ENCODE measurements at places on chromosomes 4 and X. TPM values are rescaled to one million over a fixed set of nuclear protein-coding genes. Genes with fewer than 3 reads are reported as not detected.

- DNase-seq: no peak
Observed at GRCh38 chr4:158346576-158346975, 136.3 kb downstream of the TMEM144 start.

Gene LAS1L
- 70.7 TPM for total RNA-seq

- DNase-seq: no peak
Observed at GRCh38 chrX:46710927-46711623, 47.8 kb downstream of the SLC9A7 start.

DNA sequence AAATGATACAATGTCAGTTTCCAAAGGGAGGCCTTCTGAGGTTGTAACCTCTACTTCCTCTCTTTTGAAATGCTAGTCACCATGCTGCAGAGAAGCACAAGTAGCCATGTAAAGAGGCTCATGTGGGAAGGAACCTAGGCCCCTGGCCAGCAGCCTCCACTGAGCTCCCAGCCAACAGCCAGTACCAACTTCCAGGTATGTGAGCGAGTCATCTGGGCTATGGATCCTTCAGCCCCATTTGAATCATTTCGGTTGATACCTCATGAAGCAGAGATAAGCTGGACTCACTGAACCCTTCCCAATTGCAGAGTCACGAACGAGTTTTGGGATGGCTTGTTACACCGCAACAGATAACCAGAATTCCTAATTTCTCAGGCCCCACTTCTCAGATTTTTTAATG is 187.0 kb upstream of the LDB2 start:
- no peak for DNase-seq

Gene HTRA3
- not detected for total RNA-seq

DNA sequence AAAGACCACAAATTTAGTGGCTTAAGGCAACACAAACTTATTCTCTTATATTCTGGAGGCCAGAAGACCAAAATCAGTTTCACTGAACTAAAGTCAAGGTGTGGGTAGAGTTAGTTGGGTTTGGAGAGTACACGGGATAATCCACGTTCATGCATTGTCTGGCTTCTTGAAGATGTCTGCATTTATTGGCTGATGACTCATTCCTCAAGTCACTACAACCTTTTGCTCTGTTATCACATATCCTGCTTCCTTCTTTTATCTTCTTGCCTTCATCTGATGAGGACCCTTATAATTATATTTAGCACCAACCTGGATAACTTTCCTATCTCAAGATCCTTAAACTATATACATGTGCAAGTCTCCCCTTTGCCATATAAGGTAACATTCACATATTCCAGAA is 590.0 kb downstream of the FSTL5 start:
- DNase-seq: no peak

GRCh38 chr4:60805500-60806313 is 394.4 kb upstream of the ADGRL3 start:
- DNase-seq: no peak

Gene HSPA4L
- total RNA-seq: 0.50 TPM

DNA sequence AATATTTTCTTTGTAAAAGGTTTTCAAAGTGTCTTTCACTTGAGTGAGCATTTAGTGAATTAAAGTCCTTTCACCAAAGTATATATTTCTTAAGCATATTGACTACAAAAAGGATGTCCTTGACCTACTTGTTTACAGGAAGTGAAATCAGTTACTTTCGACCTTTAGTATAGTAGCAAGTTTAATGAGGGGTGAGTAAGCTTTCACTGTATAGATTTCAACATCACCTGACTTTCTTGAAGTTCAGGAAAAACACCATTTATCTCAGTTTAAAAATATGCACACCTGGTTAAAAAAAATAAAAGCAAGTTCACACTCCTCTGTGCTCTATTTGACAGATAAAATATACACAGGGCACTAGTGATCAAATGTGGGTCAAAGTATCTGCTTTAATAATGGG is 88.1 kb downstream of the CCSER1 start:
- no peak for DNase-seq

Gene HTATSF1
- total RNA-seq: 45.2 TPM

Gene BEND4
- 3.2 TPM for total RNA-seq

Gene TFE3
- 32.4 TPM for total RNA-seq

GRCh38 chr4:158850800-158851644 is 82.2 kb downstream of the FNIP2 start:
- no peak for DNase-seq

DNA sequence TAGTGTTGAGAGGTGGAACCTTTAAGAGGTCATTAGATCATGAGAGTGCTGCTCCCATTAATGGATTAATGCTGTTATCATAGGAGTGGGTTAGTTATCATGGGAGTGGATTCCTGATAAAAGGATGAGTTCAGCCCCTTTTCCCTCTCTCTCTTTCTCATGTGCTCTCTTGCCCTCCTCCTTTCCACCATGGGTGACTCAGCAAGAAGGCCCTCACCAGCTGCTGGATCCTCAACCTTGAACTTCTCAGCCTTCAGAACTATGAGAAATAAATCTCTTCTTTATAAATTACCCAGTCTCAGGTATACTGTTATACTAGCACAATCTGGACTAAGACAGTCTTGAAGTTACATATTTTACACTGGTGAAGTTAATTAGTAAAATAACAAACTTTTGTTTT is 10.0 kb upstream of the CDKL5 start:
- DNase-seq: no peak

DNA sequence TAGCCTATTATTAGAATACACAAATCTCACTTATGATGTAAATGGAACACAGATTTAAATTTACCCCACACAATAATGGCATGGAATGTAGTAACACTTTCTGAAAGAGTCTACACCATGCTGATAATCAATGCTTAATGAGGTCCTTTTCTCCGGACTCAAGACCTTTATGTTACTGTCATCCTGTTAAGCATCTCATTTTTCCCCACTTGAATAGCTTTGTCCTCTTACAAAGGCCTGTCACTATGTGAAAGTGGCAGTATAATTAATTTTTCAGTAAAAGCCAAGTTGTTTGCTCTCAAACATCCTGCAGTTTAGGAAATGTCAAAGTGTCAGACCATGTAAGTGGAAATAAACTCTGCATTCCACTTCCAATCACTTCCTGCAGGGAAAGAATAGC is 96.4 kb downstream of the GPC3 start:
- DNase-seq: no peak

- no peak for DNase-seq
Observed at GRCh38 chr4:153465140-153465539, 1.0 kb upstream of the TMEM131L start.

DNA sequence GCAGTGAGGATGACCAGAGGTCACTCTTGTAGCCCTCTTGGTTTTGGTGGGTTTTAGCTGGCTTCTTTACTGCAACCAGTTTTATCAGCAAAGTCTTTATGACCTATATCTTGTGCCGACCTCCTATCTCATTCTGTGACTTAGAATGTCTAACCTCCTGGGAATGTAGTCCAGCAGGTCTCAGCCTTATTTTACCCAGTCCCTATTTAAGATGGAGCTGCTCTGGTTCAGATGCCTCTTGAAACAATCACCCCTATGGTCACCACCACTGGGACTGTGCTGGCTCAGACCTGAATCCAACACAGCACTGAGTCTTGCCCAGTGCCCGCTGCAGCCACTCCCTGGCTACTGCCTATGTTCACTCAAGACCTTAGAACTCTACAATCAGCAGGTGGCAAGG is 49.4 kb downstream of the MCUB start:
- DNase-seq: no peak

DNA sequence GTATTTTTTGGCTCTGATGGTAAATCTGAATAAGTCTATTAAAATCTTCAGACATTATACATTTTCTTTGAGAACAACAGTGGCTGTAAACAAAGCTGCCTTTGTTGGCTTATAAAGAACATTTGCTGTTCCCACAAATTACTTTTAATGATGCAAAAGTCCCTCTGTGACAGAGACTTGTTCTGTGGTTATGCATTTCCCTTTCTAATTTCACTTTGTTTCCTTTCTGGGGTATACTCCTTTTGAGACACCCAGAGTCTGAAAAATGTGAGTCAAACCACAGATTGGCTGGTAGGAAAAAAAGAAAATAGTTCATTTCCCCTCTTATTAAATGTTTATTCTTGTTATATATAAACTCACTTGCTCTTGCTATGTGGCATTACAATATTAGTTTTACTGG is 402.4 kb downstream of the PACRGL start:
- DNase-seq: no peak

Gene LRAT
- total RNA-seq: not detected

Measured in CD8-positive, alpha-beta memory T cell (primary cell).